ENCODE measurements at places on chromosomes 11 and 22. TPM values are rescaled to one million over a fixed set of nuclear protein-coding genes. Genes with fewer than 3 reads are reported as not detected.

The HOATZ gene
- total RNA-seq = not detected

The RCOR2 gene
- 0.37 TPM for total RNA-seq

The RASL10A gene
- not detected for total RNA-seq

The TIMM10 gene
- 124 TPM for total RNA-seq

The ENTHD1 gene
- total RNA-seq = 0.59 TPM

The OR6T1 gene
- total RNA-seq = not detected

- no peak for DNase-seq
- no peaks in the 10 kb centered on the region for H3K4me1 ChIP-seq
- H3K27me3 ChIP-seq = peaks cover 7% of the 10 kb centered on the region
- no peak overlapping the region for H3K27ac ChIP-seq
- H3K4me3 ChIP-seq = no peak overlapping the region
- no peaks in the 10 kb centered on the region for H3K36me3 ChIP-seq
Measured at GRCh38 chr22:17518406-17518805, 44.9 kb upstream of the SLC25A18 start.

DNA sequence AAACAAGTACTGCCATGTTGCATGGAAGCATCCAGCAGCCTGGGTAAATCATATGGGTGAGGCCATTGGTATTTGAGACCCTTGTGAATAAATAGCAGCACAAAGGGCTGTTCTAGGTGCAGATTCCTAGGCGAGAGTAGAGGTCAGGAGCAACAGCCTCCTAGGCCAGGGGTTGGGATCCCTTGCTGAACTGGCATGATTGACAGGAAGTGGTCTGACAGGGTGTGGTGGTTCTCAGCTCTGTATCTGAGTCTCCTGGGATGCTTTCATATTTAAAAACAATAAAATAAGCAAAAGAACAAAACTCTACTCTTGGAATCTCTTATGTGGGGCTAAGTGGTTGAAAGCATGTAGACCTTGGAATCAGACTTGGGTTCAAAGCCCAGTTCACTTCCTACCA lies 35.8 kb downstream of the INSC start:
- no peak overlapping the region for H3K27ac ChIP-seq
- no peak overlapping the region for H3K4me3 ChIP-seq
- peaks cover 2% of the 10 kb centered on the region for H3K27me3 ChIP-seq
- no peak for DNase-seq
- no peaks in the 10 kb centered on the region for H3K36me3 ChIP-seq
- peaks cover 5% of the 10 kb centered on the region for H3K4me1 ChIP-seq

DNA sequence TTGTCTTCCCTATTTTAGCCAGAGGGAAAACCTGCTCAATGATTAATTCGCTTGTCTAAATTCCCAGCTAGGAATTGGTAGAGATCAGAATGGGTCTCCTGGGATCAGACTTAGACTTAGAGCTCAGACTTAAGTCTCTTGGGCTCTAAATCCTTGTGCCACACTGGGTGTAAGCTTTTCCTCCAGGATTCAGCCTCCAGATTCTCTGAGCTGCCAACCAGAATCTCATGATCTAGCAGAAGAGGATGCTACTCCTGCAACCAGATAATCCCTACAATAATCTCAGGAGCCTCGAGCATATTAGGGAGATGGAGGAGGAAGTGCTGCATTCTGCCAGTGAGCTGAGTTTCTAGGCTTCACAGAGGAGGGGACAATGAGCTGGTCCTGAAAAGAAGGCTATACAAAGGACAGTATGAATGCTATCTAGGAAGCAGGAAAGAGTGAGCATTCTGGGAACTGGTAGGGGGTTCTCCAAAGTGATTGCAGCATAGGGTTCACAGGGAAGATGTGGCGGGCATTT lies 211.6 kb upstream of the SESN3 start:
- no peak overlapping the region for H3K27ac ChIP-seq
- no peaks in the 10 kb centered on the region for H3K36me3 ChIP-seq
- peaks cover 9% of the 10 kb centered on the region for H3K4me1 ChIP-seq
- no peak for DNase-seq

- no peak for DNase-seq
- H3K4me1 ChIP-seq = no peaks in the 10 kb centered on the region
- H3K27me3 ChIP-seq = no peaks in the 10 kb centered on the region
- H3K4me3 ChIP-seq = no peak overlapping the region
Measured at GRCh38 chr11:101083335-101083734, 46.3 kb downstream of the PGR start.

DNA sequence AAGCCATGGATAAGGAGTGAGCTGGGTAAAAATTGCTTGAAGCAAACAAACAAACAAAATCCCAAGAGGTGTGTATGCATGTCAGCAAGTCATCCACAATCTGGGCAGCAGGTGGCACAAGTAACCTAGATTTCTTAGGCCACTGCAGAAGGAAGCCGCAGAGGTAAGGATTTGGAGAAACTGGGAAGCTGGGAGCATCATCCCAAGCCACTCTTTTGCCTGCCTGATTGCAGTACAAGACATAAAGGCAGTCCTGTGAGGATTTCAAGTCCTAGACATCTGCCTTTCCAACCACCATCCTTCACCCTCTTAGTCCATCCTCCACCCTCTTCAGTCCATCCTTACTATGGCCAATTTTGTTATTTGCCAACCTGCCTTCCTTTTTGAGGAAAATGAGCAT lies 67.2 kb upstream of the BMAL1 start:
- H3K27me3 ChIP-seq = peaks cover 2% of the 10 kb centered on the region
- H3K36me3 ChIP-seq = no peaks in the 10 kb centered on the region
- no peak overlapping the region for H3K27ac ChIP-seq
- DNase-seq = peak; percentile 48

GRCh38 chr11:61046833-61047232 lies 55.5 kb upstream of the CD5 start:
- DNase-seq = no peak
- peak overlapping the region; percentile 45 for H3K27ac ChIP-seq
- no peaks in the 10 kb centered on the region for H3K27me3 ChIP-seq
- H3K36me3 ChIP-seq = peaks cover 58% of the 10 kb centered on the region

DNA sequence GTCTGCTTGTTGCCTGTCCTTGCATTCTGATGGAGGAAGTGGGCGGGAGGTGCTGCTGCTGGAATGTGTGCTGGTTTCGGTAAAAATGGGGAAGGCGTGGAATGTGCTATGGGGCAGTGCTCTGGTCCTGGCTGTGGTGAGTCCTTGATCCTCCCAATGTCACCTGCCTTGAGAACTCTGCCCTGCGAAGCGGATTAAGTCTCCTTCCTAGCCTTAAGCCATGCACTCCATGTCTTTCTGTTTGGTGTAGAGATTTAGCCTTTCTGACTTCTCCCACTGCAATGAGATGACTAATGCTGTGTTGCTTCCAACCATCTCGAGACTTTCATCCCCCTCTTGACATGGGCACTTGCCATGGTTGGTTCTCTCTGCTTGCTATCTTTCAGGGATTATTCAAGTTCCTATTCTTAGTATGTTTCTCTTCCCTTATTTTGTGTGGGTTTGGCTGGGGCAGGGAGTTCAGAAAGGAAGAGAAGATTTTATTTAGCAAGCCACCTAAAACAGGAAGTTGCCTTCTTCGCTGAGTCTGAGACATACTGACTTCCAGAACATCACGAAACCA lies 687.9 kb downstream of the NTM start:
- H3K36me3 ChIP-seq = no peaks in the 10 kb centered on the region
- H3K27ac ChIP-seq = no peak overlapping the region
- H3K27me3 ChIP-seq = no peaks in the 10 kb centered on the region
- no peak for DNase-seq
- no peak overlapping the region for H3K4me3 ChIP-seq

All from activated CD4-positive, alpha-beta T cell treated with anti-CD3 and anti-CD28 coated beads for 36 hours (primary cell).